ENCODE measurements at places on chromosomes 1 and 21.

DNA sequence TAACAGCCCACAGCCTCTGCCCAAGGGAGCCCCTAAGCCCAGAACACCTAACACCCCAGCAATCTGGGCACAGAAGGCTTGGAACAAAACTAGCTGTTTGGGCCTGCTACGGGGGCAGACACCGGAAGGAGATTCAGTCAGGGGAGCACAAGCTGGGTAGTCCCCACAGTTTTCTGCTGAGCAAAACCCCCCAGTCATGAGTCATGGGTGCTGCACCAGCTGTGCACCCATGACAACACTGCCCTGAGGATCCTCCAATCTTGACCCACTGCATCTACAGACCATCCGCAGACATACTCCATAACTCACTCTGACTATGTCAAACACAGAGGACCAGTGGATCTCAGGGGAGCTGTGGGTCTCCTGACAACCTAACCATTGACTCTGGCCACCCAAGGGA lies 105.1 kb downstream of the LRIG2 start:
- no peak for DNase-seq

DNA sequence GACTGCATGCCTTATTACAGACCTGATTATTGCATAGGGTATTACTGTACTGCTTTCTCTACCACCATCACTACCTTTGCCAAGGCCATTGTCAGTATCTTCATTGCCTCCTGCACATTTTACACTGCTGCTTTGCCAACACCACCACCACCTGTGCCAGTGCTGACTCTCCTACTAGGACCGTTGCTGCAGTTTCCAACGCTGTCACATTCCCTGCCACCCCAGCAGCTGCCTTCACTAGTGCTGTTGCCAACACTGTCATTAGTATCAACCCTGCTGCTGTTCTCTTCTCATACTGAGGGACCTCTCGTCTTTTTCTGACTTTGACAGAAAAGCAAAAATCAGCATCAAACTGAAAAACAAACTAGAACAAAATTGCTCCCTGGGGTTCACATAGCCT lies 394.9 kb upstream of the B3GALT2 start:
- no peak for DNase-seq

DNA sequence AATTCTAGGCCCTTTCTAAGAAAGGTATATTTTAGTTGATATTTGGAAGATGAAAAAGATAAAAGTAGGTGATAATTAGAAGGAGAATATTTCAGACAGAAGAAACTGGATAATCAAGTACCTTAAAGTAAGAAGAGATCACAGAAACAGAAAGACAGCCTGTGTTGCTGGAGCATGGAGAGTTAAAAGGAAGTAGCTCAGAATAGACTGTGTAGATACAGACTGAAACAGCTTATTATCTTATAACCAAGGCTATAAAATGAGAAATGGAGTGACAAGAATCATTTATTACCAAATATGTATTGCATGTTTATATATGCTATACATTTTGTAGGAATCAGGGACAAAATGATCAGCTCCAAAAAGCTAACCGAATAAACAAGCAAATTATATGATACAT lies 1120.3 kb downstream of the BRINP3 start:
- DNase-seq, result no peak

- no peak for DNase-seq
Observed at GRCh38 chr1:161498646-161499045, 6.6 kb upstream of the FCGR2A start.

DNA sequence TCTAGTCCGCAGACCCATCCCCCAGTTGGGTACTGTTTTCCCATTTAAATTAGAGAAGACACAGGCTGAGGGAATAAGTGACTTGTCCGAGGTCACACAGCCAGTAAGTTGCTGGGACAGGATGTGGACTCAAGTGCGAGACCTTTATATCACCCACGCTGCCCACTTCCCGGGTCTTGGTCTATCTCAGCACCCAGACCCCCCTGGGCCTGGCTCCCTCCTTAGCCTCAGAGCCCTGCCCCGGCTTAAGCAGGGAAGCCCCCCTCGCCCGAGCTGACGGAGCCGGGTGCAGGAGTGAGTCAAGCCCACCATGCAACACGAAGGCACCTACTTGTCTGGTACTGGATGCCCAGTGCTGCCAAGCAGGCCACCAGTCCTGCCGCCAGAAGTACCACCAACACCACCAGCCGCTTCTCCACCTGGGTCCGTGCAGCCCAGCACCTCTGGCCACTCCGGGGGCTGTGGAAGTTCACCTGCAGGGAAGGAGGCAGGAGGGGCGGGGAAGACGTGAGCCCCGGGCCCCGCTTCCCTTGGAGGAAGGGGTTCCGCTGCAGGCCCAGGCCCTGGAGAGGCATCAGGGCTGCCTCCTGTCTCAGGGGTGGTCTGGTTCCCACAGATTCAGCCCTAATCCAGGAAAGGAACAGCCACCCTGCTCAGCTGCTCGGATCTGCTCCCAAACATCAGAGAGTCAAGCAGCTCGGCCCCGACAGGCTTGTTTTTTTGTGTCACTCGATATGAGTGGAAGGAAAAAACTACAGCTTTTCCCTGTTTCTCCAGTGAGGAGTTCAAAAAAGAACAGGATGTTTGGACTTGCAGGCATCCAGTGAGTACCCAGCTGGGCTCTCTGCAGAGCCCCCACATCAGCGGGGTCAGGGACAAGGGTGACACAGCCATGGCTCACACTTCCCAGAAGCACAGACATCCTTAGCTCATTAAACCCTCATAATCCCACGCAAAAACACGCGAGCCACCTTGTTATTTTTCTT lies 11.1 kb downstream of the ECE1 start:
- no peak for DNase-seq

- DNase-seq, result no peak
Observed at GRCh38 chr1:9269078-9269501, 23.6 kb upstream of the SPSB1 start.

Measured in fibroblast of gingiva (primary cell).